A549 treated with Hydrocortisone at 1 μM for 4 hours (cell line): ENCODE measurements at places on chromosomes 6 and 20. TPM values are rescaled to one million over a fixed set of nuclear protein-coding genes. Genes with fewer than 3 reads are reported as not detected.

The SMOC2 gene
- total RNA-seq: 0.02 to 0.05 TPM (median 0.03 TPM) in 3 of 5 replicates, not detected in the others

The TRIM40 gene
- total RNA-seq: not detected in 5 replicates

The LY6G6D gene
- total RNA-seq: not detected in 5 replicates

The TBXT gene
- 0.21 TPM in 1 of 5 replicates, not detected in the others for total RNA-seq

The GLP1R gene
- total RNA-seq: not detected in 5 replicates

The DDX43 gene
- total RNA-seq: 0.05 TPM in 1 of 5 replicates, not detected in the others

The HLA-G gene
- total RNA-seq: not detected in 5 replicates

The PI3 gene
- total RNA-seq: 2.3 to 5.0 TPM (median 2.9 TPM) in 5 replicates

The ITPR3 gene
- 35.4 to 50.3 TPM (median 48.0 TPM) in 5 replicates for total RNA-seq

The VGLL2 gene
- total RNA-seq: not detected in 5 replicates

The HCK gene
- total RNA-seq: 0.09 to 0.13 TPM (median 0.11 TPM) in 5 replicates

The PPIL6 gene
- 2.9 to 3.8 TPM (median 3.1 TPM) in 5 replicates for total RNA-seq

The RBBP8NL gene
- total RNA-seq: 0.62 to 1.3 TPM (median 0.98 TPM) in 5 replicates

The BCAS1 gene
- total RNA-seq: 0.36 to 0.76 TPM (median 0.41 TPM) in 5 replicates

The HLA-DMA gene
- 3.2 to 3.9 TPM (median 3.3 TPM) in 5 replicates for total RNA-seq

The RPS6KA2 gene
- 0.07 to 0.38 TPM (median 0.21 TPM) in 5 replicates for total RNA-seq

The RSPO4 gene
- total RNA-seq: not detected in 5 replicates

The ULBP2 gene
- total RNA-seq: 3.2 to 4.0 TPM (median 3.6 TPM) in 5 replicates

The MUC21 gene
- 0.02 TPM in 1 of 5 replicates, not detected in the others for total RNA-seq

The TBP gene
- total RNA-seq: 14.4 to 15.9 TPM (median 15.1 TPM) in 5 replicates

The COL9A3 gene
- total RNA-seq: 0.33 to 0.70 TPM (median 0.55 TPM) in 5 replicates

The PKHD1 gene
- not detected in 5 replicates for total RNA-seq

The B3GALT4 gene
- 0.56 to 1.2 TPM (median 0.95 TPM) in 5 replicates for total RNA-seq

The MAS1 gene
- total RNA-seq: not detected in 5 replicates

The ZBTB46 gene
- 0.71 to 1.0 TPM (median 0.81 TPM) in 5 replicates for total RNA-seq

The FGD2 gene
- 0.03 TPM in 1 of 5 replicates, not detected in the others for total RNA-seq

The SRMS gene
- total RNA-seq: 0.11 to 0.15 TPM (median 0.13 TPM) in 5 replicates
